ENCODE measurements at places on chromosomes 7 and 10.

DNA sequence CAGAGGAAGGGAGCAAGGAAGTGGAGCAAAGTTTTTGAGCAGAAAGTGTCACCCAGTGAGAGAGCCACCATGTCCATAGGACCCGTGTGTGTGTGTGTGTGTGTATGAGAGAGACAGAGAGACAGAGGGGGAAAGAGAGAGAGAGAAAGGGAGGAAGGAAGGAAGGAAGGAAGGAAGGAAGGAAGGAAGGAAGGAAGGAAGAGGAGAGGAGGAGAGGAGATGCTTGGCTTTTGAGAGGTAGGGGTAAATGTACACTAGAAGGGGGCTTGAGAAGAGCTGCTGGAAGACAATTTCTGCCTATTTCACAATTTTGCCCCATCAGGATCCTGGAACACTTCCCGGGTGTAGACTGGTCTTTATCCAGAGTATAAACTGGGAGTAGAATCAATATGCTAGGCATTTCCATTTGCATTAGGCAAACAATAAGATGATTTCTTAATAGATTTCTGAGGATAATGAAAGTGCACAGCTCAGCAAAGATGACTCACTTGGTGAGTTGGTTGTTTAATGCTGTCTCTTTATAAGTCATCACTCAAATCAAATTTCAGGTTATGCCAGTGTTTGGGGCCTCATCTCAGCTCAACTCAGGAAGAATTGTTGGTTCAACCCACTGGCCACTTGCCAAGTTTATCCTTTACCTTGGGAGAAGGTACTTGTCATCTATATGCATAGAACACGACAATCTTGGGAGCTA, 70.0 kb upstream of the FAM13C start:
- peak; percentile 35 for DNase-seq

DNA sequence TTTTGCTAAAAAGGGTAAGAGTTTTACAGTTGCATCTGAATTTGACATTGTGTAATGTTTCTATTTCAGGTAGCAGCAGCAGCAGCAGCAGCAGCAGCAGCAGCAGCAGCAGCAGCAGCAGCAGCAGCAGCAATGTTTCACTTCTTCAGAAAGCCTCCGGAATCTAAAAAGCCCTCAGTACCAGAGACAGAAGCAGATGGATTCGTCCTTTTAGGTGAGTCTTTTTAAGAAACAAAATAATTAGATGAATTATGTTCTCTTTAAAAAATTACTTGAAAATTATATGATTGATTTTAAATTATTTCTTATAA, 32.6 kb downstream of the UMAD1 start:
- DNase-seq, result no peak

DNA sequence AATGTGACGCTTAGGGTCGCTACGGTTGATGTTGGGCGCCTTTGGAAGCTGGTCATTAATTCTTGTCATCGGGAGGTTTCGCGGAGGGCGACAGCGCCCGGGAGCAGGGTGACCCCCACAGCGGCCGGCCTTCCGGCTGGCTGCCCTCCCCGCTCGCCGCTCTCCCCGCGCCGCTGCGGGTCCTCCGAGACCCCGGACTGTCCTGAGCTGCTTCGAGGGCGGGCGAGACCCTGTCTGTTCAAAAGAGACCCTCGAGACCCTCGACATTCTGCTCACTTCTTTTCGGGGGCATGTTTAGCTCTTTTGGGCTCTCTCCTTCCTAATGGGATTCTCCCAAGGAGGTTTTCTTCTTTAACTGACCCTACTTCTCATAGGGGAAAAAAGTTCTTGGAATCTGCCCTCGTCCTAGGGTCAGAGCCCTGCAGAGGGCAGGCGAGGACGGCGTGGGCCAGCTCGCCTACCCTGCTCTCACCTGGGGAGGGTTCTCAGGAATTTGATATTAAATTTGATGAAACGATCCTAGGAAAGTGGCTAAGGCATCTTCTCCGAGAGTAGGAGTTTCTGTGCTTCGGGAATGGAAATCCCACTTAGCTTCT, 257.0 kb downstream of the OTUD1 start:
- DNase-seq, result no peak

DNA sequence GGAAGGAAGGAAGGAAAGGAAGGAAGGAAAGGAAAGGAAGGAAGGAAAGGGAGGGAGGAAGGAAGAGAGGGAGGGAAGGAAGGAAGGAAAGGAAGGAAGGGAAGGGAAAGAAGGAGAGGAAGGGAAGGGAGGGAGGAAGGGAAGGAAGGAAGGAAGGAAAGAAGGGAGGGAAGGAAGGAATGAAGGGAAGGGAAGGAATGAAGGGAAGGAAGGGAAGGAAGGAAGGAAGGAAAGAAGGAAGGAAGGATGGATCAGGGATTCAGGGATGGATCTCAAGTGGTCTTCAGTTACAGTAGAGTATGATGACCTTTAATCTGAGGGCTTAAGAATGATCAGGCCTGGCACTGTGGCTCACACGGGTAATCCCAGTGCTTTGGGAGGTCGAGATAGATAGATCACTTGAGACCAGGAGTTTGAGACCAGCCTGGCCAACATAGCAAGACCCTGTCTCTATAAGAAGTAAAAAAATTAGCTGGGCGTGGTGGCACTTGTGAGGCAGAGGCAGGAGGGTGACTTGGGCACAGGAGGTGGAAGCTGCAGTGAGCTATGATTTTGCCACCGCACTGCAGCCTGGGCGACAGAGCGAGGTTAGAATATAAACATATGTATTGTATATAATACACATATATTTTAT, 760 bp upstream of the FOXK1 start:
- DNase-seq, result no peak

GRCh38 chr10:88702848-88703597, 3.0 kb upstream of the LIPK start:
- DNase-seq, result peak; percentile 85

- no peak for DNase-seq
Observed at GRCh38 chr7:121599887-121600286, 203.8 kb upstream of the FAM3C start.

DNA sequence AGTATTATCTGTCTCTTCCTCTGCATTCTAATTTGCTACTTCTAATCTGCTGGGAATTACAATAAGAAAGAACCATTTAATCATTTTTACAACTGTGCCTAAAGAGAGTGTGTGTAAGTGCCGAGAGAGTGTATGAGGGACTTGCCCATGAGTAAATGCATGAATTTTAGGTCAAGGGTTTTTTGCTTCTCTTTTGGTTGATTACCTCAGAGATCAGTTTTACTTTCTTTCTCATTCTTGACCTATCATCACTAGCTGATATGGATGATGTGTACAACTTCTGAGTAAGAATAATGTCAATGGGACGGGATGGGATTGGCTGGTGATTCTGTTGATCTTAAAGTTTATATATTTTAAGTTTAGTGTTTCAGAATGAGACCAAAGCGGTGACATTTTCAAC, 47.8 kb downstream of the IKZF1 start:
- no peak for DNase-seq

Data from kidney tubule cell (primary cell).